Sciatic nerve (tissue), 2 donors: ENCODE measurements at places on chromosomes 4 and X. TPM values are rescaled to one million over a fixed set of nuclear protein-coding genes. Genes with fewer than 3 reads are reported as not detected.

- no peak for DNase-seq
Measured at GRCh38 chr4:27084685-27085361, 224.2 kb downstream of the STIM2 start.

Gene SPANXD
- not detected for total RNA-seq

DNA sequence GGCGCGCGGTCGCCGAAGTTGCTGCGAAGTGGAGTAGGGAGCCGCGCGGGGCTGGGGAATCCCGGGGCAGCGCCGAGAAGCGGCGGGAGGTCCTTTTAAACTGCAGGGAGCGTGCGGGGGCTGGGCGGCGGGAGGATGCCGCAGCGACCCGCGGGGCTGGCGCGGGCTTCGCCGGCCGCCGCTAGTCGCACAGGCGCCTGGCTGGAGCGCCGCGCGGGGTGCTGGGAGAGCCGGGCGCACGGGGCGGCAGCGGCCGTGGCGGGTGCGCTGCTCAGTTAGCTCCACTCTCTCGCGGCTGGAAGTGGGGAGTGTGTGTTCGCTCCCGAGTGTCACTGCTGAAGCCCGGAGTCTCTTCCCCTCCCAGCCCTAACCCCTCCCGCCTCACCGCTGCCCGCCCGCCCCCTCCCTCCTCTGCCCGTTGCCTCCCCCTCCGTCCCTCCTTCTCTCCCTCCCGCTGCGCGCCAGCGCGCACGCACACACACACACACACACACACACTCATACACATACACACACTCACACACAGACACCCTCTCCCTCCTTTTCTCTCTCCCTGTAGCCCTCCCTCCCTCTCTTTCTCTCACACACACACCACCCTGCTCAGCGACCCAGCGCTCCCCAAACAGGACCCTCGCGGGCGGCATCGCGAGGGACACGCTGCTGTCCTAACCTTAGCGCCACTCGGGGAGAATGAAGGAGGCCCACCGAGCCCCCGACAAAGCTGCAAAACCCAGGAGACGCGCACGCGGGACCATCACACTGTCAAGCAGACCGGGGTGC is at the start of gene NDNF:
NDNF (minus strand) TSS at position 312 of the 780 bp plus-strand sequence. CDS start 26,698 bp downstream, outside the sequence.
- DNase-seq: peak; percentile 64

Gene CXCL5
- total RNA-seq: 3.3 TPM

DNA sequence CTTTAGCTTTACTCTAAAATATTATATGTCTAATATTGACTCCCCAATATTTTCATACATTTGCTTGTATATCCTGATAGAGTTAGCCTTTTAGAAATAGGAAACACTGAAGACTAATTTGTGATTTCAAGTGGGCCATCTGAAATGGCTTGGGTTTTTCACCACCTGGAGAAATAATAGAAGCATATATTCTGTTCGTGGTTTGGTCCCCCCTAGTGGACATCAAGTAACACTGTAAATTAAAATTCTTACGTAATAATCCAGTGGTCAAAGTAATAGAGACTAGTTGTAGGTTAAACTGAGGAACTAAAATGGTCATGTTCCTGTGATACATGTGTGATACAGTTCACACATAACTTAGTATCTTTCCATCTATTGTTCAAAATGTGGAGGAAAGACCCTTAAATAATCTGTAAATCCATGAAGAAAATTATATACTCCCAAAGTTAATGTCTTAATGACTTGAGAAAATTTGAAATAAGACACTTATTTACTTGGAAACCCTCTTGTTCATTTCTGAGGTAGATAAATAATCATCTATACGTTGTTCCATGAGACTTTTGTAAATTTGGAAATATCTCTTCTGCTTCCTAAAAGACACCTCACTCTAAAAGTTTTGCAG is 79.8 kb upstream of the SMARCAD1 start:
- no peak for DNase-seq

Gene FGFBP2
- total RNA-seq: 129 TPM

Gene PDGFC
- 12.0 TPM for total RNA-seq

DNA sequence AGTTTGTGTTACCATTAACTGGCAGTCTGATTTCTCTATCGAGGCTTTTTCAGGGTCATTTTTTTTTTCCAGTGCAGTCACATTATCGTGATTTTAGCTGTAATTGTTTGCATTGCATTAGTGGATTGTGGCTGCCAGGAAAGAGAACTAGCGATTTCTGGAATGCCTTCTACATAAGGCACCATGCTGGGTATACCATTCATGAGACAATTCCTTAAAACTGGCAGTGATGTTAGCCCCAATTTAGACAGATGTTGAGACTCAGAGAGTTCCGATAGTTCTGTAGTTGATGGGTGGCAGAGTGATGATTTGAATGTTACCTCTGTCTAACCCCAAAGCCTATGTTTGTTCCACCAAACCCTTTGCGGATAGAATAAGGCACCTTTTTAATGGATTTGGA is 175.4 kb upstream of the TENM3 start:
- DNase-seq: no peak

GRCh38 chr4:189409158-189409557 is 531.5 kb upstream of the FRG1 start:
- no peak for DNase-seq

Gene SERPINA7
- not detected for total RNA-seq

Gene HTRA3
- total RNA-seq: 23.7 TPM

GRCh38 chr4:84971319-84971932 is 4.9 kb upstream of the WDFY3 start:
- DNase-seq: no peak

DNA sequence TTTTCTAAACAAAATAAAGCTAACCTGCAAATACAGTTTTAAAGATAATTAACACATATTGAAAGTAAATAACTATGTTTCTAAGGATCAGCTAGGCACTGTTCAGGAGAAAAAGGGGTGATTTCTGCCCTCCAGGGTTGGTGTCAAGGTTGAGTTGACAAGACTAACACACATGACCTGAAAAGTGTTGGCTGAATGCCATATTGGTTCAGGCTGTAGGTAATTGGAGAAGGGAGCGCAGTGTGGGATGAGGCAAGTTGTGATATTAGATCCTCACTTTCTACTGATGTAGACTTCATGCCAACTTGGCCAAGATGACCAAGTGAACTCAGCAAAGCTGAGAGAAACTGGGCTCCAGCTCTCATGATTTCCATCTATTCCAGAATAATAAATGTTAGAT is 42.2 kb downstream of the PPM1K start:
- no peak for DNase-seq

DNA sequence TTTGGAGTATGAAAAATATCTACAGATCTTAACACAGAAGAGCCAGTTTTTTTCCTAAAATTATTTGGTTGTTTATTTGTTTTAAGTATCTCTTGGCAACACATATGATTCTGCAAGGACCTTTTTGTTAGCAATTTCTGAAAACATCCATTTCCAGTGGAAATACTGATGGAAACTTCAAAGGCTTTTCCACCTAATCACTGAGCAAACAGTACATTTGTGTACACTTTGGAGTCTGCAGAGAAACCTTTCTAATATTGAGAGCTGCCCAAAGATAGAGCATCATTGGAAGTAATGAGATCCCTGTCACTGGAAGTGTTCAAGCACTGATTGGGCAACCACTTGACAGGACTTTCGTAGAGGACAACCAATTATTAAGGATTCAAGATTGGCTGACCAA is 69.7 kb upstream of the TFDP3 start:
- no peak for DNase-seq

- no peak for DNase-seq
Measured at GRCh38 chr4:187236209-187236890, 512.7 kb upstream of the FAT1 start.

GRCh38 chr4:141376769-141377168 is 156.1 kb downstream of the ZNF330 start:
- no peak for DNase-seq

- DNase-seq: no peak
Measured at GRCh38 chr4:126445596-126445995, 1130.8 kb downstream of the FAT4 start.

DNA sequence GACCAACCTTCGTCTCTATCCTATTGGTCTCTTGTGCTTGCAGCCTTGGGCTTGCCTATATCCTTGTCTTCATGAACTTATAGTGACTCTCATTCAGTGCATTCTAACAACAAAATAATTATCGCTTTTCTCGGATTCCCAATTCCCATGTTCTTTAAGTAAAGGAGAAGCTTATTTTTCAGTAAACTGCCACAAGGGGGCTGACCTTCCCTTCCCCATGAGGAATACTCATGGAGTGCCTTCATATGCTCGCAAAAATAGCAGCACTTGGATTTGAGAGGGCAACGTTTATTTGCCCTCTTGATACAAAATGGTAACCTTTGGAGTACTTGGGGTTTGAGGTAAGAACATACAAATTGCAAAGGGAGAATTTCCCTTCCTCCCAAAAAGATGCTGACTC is 183.2 kb upstream of the TENT5D start:
- DNase-seq: no peak

DNA sequence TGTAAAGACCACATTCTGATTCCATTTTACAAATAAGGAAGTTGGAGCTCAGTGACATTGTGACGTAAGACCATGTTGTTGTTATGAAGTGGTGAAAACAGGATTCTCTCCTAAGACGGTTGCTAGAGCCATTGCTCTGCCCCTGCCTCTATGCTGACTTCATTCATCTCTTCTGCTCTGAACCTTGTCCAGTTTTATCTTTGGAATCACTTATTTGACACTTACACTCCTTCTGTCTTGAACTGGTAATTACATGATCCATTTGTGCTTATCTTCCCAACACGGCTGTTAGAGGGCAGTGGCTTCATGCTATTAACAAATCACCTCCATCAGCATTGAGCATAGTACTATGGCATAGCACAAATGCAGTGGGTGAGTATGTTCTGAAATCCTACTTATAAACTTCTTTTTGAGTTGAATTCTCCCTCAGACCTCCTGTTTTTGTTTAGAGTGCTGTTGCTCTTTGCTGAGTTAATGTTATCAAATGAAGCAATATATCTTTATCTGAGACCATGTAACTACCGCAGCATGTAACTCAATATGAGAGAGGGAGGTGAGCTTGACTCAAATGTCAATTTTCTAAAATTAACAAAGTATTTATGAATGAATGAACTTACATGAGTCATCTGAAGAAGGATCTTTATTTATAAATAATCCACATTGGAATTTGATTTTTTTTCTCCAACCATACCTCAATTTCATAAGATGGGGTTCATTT is 177.8 kb downstream of the RASL11B start:
- DNase-seq: no peak

GRCh38 chrX:13876652-13877051 is 59.8 kb upstream of the GPM6B start:
- no peak for DNase-seq
